AG04449 (cell line): ENCODE measurements at places on chromosomes 16 and 17.

DNA sequence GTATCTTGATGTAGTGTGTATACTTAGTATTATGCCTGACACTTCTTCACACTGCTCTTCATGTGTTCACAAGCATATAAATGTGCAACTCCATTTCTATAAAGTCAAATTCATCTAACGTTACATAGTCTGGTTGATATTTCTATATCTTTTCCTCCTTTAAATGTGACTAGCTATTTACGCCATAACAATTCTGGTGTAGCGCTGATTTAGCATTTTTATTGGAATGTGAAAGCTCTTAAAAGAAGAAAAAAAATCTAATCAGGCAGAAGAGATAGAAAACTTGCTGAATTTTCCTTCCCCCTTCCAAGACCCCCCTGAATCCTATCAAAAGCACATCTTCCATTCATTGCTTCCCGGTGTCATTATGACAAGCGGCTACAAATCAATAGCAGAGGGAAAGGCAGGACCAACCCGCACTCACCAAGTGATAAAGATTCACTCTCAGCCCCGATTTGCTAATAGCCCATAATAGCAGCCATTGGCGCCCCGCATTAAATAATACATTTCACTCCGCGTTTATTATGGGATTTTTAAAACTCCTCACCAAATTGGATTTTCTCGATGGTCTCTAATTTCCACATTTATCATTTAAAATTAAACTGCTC, 299.5 kb upstream of the PMFBP1 start:
- no peak for DNase-seq

DNA sequence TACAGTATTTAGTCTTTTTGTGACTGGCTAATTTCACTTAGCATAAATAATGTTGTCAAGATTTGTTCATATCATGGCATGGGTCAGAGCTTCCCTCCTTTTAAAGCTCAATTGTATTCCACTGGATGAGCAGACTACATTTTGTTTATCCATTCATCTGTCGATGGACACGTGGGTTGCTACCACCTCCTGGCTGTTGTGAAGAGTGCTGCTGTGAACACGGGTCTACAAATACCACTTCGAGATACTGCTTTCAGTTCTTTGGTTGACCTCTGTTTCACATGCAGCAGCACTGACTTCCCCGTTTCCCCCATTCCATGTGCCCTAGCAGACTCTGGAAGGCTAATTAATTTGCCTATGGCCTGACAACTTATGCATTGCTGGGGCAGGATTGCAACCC, 285.4 kb downstream of the SHISA9 start:
- DNase-seq, result no peak

- DNase-seq, result no peak
These were observed 60.9 kb downstream of the VPS53 start for GRCh38 chr17:653724-654123.

DNA sequence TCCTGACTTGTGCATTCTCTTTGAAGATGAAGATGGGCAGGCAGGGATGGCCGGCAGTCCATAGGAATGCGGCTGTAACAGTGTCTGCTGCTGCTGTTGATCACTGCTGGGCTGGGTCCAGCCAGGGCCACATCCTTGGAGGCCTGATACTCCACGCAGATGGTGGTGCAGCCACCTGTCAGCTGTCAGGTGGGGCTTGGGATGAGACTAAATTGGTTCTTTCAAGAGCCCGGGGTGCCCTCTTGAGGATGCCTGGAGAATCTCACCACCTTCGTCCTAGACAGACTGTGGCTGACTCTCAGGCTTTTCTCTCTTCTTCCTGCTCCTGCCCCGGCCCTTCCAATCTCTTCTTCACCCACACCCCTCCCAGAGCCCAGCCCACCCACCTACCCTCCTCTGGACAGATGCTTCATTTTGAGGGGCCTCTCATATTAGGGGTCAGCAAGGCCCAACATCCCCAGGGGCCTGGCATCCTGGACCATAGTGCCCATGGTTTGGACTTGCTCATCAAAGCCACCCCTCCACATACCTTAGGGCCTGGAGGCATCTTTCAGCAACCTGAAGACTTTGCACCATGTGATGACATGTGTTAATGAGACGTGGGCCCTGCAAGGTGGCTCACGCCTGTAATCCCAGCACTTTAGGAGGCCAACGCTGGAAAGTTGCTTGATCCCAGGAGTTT, 19.1 kb downstream of the OSBPL7 start:
- DNase-seq, result no peak

GRCh38 chr17:12313786-12314185, 293.1 kb downstream of the MAP2K4 start:
- no peak for DNase-seq

- no peak for DNase-seq
These were observed 11.3 kb upstream of the GSE1 start for GRCh38 chr16:85601730-85602401.
